HuH-7.5 (cell line): ENCODE measurements at places on chromosomes 2 and 18.

DNA sequence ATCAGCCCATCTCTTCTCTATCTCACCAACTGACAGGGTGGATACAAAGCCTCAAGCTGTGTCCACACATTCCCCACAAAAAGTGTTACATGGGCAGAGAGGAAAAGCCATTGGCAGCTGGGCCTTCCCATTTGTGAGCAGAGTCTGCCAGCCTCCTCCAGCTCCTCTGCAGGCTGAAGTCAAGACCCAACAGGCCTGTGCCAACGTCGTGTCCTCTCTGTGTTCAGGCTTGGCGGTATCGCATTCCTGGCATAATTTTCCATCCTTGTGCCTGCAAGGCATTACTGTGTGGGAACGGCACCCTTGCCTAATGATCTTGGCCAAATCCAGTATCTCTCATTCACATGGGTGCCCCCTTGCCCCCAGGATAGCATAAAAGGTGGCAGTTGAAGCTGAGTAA is 41.5 kb upstream of the APCDD1 start:
- DNase-seq: no peak

DNA sequence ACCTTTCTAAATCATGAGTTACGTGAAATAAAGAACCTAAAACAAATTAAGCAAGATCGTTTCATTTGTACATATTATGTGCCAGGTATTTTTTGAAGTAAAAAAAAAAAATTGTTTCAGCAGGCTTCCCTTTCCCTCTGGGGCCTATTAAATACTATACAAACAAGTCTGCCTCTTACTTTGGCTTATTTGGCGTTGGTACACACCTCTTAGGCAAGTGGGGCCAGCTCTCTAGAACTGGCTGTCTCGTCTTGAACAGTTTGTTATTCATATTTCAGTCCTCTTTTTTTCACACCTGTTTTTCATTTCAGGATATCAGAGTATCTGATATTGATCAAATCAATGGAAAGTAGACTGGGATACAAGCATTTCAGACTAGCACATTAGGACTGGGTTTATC is 27.4 kb upstream of the PPP3R1 start:
- no peak for DNase-seq

GRCh38 chr2:26292646-26293045 is 47.9 kb downstream of the HADHB start:
- DNase-seq: no peak

GRCh38 chr2:45141883-45142866 is 132.9 kb upstream of the SIX2 start:
- DNase-seq: no peak

GRCh38 chr18:2961821-2962220 is 51.1 kb downstream of the LPIN2 start:
- DNase-seq: no peak

GRCh38 chr2:197888321-197888720 is 83.9 kb downstream of the PLCL1 start:
- DNase-seq: no peak
